ENCODE measurements at places on chromosomes 11 and 22. TPM values are rescaled to one million over a fixed set of nuclear protein-coding genes. Genes with fewer than 3 reads are reported as not detected.

GRCh38 chr11:116657842-116658825 lies 114.7 kb downstream of the BUD13 start:
- H3K4me3 ChIP-seq: no peak overlapping the region
- H3K27me3 ChIP-seq: no peaks in the 10 kb centered on the region
- H3K27ac ChIP-seq: no peak overlapping the region
- H3K36me3 ChIP-seq: no peaks in the 10 kb centered on the region
- DNase-seq: no peak

GRCh38 chr11:103322821-103323220 lies 213.6 kb downstream of the DYNC2H1 start:
- no peaks in the 10 kb centered on the region for H3K36me3 ChIP-seq
- no peak overlapping the region for H3K27ac ChIP-seq
- H3K27me3 ChIP-seq: no peaks in the 10 kb centered on the region

DNA sequence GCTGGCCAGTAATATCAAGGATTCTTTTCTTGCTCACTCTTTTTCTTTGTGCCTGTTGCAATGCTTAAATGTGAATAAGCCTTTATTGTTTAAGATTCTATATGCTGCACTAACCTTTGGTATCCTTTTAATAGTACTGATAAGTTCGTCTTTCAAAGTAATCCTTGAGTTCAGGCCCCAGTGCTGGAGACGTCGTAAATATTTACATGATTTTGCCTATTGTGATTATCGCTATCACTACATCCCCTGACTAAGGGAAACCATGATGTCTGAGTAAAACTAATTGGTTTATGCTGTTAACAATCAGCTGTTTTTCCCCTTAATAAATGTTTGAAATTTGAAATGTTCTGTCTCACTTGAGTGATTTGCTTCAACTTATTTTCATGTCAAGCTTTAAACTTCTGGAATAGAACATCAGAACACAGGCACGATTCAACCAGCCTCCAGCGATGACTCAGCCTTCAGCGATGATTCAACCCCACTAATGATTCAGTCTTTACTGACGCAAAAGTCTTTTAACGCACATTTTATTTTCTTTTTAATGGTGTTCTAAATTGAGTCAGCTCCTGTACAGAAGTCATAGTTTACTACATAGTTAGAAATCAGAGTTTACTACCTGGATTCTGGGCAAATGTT lies 3.9 kb downstream of the HTATIP2 start:
- peaks cover 8% of the 10 kb centered on the region for H3K4me1 ChIP-seq
- H3K27ac ChIP-seq: no peak overlapping the region
- no peak overlapping the region for H3K4me3 ChIP-seq
- H3K36me3 ChIP-seq: no peaks in the 10 kb centered on the region

DNA sequence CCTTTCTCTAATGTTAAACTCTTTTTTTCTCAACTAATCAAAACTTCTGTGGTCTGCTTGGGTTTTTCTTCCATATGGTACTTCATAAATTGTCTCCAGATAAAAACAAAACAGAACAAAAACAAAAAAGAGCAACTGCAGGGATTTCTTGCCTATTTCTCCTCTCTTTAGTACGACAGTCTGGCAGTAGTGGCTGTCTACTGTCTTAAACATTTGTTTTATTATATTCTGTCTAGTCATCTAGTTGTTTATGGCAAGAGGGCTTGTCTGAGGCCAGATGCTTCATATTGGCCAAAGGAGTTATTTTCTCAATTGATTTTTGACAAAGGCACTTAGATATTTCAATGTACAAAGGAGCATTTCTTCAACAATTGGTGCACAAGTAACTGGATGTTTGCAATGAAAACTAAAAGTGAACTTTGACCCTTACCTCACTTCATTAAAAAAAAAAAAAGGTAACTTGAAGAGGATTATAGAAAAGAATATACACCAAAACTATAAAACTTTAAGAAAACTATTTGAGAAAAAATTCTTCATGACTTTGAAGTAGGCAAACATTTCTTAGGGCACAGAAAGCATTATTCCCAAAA lies 404.2 kb downstream of the LUZP2 start:
- no peaks in the 10 kb centered on the region for H3K27me3 ChIP-seq
- no peaks in the 10 kb centered on the region for H3K36me3 ChIP-seq
- H3K4me1 ChIP-seq: no peaks in the 10 kb centered on the region
- H3K4me3 ChIP-seq: no peak overlapping the region
- DNase-seq: no peak
- H3K27ac ChIP-seq: no peak overlapping the region

- no peaks in the 10 kb centered on the region for H3K27me3 ChIP-seq
- no peaks in the 10 kb centered on the region for H3K36me3 ChIP-seq
- no peak overlapping the region for H3K27ac ChIP-seq
- no peak for DNase-seq
These were observed 35.3 kb upstream of the GNB1L start for GRCh38 chr22:19889951-19890350.

GRCh38 chr11:43212279-43212678 lies 99.5 kb upstream of the API5 start:
- H3K4me3 ChIP-seq: no peak overlapping the region
- no peaks in the 10 kb centered on the region for H3K27me3 ChIP-seq
- H3K36me3 ChIP-seq: no peaks in the 10 kb centered on the region
- no peaks in the 10 kb centered on the region for H3K4me1 ChIP-seq

DNA sequence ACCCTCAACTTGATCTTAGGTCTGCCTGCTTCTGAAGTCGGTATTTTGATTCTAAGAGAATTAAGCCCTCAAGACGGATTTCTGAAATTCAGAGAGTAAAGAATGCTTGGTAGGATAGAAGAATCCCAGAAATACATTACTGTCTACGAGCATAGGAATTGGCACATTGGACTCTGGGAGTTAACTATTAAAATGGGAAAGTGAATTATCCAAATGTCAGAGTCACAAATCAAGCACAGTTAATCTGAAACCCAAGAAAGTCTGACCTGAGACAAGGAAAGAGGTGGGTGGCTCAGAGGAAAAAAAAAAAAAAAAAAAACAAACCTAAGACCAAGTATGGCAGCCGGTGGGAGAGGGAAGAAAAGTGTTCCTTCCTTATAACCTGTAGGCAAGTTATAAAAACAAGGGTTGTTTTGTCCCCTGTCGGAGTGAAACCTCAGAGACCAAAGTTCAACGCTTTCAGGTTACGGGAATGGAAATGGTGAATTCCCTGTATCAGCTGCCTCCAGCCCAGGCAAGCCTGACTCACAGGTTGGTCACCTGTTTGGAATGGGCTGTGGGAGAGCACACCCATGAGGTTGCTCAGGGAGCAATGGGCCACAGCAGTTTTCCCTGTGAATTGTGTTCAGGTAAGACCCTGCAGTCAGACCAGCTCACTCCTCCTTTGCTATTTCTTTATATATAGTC lies 139.0 kb downstream of the ETS1 start:
- H3K4me3 ChIP-seq: no peak overlapping the region
- H3K4me1 ChIP-seq: peaks cover 9% of the 10 kb centered on the region
- H3K27ac ChIP-seq: no peak overlapping the region
- H3K27me3 ChIP-seq: no peaks in the 10 kb centered on the region

- no peaks in the 10 kb centered on the region for H3K36me3 ChIP-seq
- H3K4me3 ChIP-seq: no peak overlapping the region
- no peaks in the 10 kb centered on the region for H3K27me3 ChIP-seq
- no peak for DNase-seq
- H3K4me1 ChIP-seq: peaks cover 5% of the 10 kb centered on the region
- H3K27ac ChIP-seq: no peak overlapping the region
These were observed 35.8 kb downstream of the NADSYN1 start for GRCh38 chr11:71488681-71489270.

DNA sequence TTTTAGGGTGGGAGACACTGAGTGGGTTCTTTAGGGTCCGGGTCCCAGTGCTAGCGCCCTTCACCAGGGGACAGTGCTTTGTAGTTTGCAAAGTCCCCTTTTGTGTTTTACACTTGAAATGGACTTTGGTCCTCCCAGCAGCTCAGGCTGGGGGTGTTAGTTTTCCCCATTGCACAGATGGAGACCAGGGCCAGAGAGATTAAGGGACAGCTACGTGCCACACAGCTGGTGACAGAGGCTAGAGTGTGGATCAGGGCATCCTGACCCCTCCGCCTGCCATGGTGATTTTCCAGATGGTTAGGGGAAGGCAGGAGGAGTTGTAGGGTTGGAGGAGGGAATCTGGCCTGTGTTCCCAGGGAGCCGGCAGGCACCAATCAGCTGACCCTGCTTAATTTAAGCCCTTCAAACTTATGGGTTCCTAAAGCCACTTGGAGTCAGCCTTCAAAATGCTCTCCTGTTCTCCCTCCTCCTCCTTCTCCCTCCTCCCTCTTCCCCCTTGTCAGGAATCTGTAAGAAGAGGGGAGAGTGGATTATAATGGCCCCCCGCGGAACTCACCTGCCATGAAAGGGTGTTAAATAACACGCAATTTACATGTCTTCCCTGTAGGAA lies 22.5 kb upstream of the MPPED1 start:
- peaks cover 8% of the 10 kb centered on the region for H3K4me1 ChIP-seq
- no peak for DNase-seq
- H3K4me3 ChIP-seq: no peak overlapping the region

DNA sequence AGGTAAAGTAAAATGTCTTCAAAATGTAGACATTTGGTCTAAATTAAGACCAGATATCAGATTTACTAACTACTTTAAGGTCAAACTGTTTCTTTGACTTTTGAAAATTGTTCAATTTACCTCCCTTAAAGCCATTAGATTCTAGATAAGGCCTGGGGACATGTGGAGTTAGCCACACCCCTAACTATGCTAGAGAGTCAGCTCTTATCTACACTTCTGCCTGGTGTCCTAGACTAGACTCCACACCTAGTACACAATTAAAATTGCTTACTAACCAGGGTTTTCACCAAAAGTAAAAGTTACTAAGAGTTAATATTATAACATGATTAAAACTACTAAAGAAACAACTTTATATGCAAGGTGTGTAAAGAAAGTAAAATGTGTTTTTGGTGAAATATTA lies 43.6 kb upstream of the DBX1 start:
- H3K36me3 ChIP-seq: no peaks in the 10 kb centered on the region
- H3K27ac ChIP-seq: no peak overlapping the region
- H3K4me3 ChIP-seq: no peak overlapping the region
- no peaks in the 10 kb centered on the region for H3K4me1 ChIP-seq

- H3K4me3 ChIP-seq: no peak overlapping the region
- H3K27ac ChIP-seq: no peak overlapping the region
- H3K27me3 ChIP-seq: no peaks in the 10 kb centered on the region
- no peaks in the 10 kb centered on the region for H3K36me3 ChIP-seq
- H3K4me1 ChIP-seq: peaks cover 29% of the 10 kb centered on the region
- no peak for DNase-seq
These were observed 8.7 kb upstream of the ANKRD13D start for GRCh38 chr11:67280341-67280787.

DNA sequence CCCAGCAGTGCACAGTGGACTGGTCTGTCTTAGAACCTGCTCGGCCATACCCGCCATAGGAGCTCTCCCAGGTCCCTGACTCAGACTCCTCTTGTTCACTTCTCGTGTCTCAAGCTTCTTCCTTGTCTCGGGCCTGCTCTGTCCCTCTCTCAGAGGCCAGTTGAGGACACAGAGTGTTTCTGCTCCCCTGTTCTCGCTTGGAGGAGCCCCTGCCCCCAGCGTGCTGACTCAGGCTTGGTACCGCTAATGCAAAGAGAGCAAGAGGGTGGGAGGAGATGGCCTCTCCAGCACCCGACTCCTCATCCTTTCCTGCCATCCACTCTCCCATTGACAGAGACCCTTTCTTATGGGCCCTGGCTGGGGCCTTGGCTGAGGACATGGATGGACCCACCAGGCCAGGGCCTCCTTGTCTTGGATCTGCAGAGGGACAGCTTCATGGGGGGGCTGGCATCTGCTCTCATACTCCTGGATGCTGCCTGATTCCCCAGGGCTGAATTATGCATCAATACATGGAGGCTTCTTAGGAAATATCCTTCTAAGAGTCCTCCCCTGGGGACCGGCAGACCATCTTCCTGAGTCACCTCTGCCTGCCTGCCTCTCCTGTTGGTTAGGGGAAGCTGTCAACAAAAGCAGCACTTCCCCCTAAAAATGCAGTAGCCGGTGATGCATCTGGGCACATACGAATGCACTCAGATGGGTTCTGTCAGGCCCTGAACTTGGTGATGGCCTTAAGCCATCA lies 15.9 kb downstream of the TSPAN18 start:
- DNase-seq: no peak
- H3K27me3 ChIP-seq: no peaks in the 10 kb centered on the region
- H3K36me3 ChIP-seq: no peaks in the 10 kb centered on the region
- no peak overlapping the region for H3K4me3 ChIP-seq
- no peak overlapping the region for H3K27ac ChIP-seq

MMP27 gene
- not detected for total RNA-seq

FDX1 gene
- total RNA-seq: 12.9 TPM

OR51B5 gene
- total RNA-seq: 2.7 TPM
